ENCODE measurements at places on chromosomes 5 and 9.

- peak; percentile 98 for DNase-seq
Observed at GRCh38 chr9:128494108-128494745, 10.3 kb upstream of the GLE1 start.

- no peak for DNase-seq
Observed at GRCh38 chr5:172133359-172134029, 54.5 kb downstream of the STK10 start.

DNA sequence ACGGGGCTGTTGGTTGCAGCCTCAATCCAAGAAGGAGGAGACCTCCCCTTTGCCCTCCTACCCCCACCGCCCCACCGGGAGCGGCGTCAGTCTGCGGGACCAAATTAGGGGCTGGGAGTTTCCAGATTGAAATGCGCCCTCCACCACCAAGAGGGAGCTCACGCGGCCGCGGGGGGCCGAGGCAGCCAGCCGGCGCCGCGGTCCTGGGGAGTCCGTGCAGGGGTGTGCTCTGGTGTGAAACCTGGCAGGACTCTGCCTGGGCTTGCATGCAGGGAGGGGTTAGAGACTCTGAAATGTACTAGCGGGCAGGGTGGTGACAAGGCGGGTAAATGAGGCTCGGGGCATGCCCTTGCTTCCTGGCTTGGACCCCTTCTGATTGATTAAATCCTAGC lies 989 bp upstream of the FBN2 start:
- DNase-seq = no peak

DNA sequence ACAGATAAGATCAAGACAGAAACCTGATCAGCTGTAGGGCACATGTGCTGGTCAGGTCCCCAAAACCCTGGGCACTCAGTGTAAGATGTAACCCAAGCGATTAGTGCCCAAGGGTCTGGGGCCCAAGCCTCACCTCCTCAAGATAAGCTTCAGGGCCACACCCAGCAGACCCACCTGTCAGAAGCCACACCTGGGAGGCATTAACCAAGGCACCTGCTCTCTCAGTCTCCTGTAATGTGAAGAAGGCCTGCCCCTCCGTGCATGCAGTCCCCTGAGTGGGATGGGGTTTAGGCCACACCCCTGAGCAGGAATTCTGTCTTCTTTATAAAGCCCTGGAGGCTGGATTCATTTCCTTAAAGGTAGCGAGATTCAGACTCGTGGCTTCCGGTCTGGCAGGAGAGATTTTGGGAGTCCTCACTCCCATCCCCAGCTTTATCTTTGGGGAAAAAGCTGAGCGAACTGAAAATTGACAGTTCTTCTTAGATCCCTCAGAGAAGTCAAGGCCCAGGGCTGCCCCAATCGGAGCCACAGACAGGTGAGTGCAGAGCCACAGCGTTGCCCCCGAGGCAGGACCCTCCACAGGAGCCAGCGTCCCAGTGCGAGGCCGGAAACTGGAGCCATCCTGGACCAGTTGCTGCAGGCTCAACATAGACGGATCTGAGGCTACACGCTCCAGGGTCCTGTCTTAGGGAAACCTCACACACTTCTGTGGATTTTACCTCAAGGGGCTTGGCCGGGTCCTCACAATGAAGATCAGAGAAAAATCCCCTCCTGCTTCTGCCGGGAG lies 357.6 kb upstream of the IRX4 start:
- DNase-seq = no peak

- no peak for DNase-seq
Observed at GRCh38 chr5:53913941-53914340, 353.5 kb downstream of the NDUFS4 start.

- DNase-seq = no peak
Observed at GRCh38 chr5:90852531-90852930, 293.9 kb downstream of the ADGRV1 start.

- DNase-seq = no peak
Observed at GRCh38 chr5:143980506-143980905, 168.5 kb downstream of the HMHB1 start.

GRCh38 chr5:108046955-108047670 lies 334.8 kb downstream of the FBXL17 start:
- DNase-seq = no peak

DNA sequence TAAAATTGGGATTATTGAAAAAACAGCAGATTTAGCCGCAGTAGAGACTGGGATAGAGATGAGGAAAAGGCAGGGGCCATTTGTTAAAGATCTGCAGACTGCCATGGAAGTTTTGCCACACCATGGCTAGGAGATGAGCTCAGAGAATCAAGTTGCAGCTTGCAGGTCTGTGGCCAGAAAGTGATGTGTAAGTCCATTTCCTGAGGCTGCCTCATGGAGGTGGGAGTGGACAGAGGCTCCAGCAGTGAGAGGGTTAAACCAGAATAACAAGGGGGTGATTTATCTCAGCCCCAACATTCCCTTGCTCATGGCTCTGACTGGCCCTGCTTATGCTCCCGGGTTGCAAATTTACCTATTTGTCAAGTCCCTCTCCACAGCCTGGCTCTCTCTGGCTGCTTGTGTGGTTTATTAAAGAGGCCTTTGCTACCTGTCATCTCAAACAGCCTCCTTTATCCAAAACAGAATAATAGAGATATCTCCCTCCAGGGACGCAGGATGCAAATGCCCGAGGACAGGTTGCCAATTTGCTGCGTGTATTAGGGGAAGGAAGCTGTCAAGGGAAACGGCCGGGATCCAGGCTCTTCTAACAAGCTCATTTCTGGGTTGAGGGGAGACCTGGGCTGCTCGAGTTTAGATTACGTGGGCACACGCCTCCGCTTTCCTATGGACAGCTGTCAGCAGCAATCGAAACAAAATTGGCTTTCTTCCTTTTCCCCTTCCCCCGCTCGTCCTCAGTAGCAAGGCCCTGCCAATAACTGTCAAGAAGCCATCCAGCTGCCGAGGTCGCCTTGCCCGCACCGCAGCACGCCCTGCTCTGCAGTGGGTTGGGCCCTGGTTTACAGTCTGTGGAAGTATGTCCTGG lies 72.8 kb upstream of the PITX1 start:
- no peak for DNase-seq

- no peak for DNase-seq
Observed at GRCh38 chr9:101711330-101711941, 27.0 kb downstream of the GRIN3A start.

DNA sequence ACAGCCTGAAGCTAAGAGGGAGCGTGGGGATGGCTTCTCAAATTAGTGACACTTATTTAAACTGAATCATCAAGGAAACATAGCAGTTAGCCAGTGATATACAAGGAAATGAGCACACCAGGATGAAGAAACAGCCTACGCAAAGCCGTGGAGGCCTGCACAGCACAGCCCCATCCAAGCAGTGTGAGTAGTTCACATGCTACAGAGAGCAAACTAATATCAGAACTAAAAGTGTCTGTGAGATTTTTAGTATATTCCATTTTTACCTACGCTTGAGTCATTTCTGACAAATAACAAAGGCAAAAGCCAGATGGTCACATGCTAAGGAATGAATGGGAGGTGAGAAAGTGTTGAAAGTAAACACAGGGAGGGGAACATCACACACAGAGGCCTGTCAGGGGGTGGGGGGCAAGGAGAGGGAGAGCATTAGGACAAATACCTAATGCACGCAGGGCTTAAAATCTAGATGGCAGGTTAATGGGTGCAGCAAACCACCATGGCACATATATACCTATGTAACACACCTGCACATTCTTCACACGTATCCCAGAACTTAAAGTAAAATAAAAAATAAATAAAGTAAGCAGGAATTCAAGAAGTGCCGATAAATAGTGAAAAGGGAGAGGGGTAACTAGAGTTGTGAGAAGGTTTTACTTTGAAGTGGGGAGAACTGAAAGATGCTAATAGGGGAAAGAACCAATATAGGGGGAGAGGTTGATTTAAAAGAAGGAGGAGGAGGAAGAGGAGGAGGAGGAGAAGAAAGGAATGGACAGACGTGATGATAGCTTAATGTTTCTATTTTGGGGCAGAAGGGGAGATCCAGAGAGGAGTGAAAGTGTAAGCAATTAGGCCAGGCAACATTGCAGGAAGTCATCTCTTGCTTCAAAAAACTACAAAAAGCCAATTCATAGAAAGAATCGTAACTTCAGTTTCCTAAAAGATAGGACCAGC lies 100.9 kb upstream of the PTGER4 start:
- no peak for DNase-seq

GRCh38 chr9:124665391-124666058 lies 105.6 kb downstream of the NR6A1 start:
- DNase-seq = no peak

DNA sequence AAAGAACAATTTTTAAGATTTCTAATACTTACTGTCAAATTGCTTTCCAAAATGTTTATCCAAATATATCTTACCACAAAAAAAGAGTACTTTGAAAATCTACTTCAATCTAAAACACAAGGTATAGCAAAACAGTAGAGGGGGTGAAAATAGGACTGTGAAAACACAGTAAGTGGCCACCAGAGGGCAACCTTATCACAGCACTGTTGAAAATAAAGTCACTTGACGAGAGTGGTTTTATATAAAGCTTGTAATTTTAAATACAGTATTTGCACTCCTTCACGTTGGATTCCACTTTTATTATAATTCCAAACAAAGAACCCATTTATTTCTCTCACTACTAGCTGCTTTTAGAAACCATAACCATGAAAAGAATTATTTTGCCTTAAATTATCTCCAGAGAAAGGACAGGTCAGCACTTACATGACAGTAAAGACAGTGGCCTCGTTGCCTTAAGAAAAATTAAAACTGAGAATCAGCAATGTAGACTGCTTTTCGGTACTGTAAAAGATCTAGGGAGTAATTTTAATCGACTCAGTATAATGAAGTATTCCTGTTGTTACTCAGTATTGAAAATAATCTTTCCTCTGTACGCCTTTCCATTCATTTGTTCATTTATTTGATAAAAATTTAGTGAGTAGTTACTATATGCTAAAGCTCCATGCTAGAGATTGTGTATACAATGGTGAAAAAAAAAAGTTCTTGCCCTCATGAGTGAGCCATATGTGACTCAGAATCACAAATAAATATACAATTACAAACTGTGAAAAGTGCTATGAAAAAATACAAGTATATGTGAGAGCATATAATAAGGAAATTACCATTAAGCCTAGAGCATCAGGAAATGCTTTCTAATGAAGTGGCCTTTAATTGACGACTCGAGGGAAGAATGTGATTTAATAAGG lies 40.0 kb upstream of the CDK5RAP2 start:
- DNase-seq = peak; percentile 34

DNA sequence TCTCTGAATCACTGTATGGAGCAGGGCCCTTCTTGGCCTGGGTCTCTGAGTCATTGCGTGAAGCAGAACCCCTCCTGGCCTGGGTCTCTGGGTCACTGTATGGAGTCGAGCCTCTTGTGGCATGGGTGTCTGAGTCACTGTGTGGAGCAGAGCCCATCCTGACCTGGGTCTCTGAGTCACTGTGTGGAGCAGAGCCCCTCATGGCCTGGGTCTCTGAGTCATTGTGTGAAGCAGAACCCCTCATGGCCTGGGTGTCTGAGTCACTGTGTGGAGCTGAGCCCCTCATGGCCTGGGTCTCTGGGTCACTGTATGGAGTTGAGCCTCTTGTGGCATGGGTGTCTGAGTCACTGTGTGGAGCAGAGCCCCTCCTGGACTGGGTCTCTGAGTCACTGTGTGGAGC lies 94.0 kb upstream of the RAPGEF1 start:
- DNase-seq = no peak

- DNase-seq = no peak
Observed at GRCh38 chr9:16705111-16705604, 165.3 kb downstream of the BNC2 start.

All from CMK (cell line).